Aorta (tissue), 5 donors: ENCODE measurements at places on chromosomes 1 and 21.
A peak's percentile ranks its signal among the peaks of the same experiment; 100 is the strongest.

GRCh38 chr21:38610623-38611251 is 112.5 kb upstream of the ERG start:
- H3K27me3 ChIP-seq, result no peaks in the 10 kb centered on the region
- peak overlapping the region; percentile 69 for H3K27ac ChIP-seq
- no peak for DNase-seq

- DNase-seq, result no peak
- no peaks in the 10 kb centered on the region for H3K27me3 ChIP-seq
- no peaks in the 10 kb centered on the region for H3K4me1 ChIP-seq
- no peak overlapping the region for H3K4me3 ChIP-seq
- no peak overlapping the region for H3K27ac ChIP-seq
Observed at GRCh38 chr1:43460988-43461693, 7.4 kb upstream of the HYI start.

GRCh38 chr1:160144921-160145320 is 6.5 kb upstream of the ATP1A4 start:
- H3K4me3 ChIP-seq, result no peak overlapping the region
- H3K36me3 ChIP-seq, result no peaks in the 10 kb centered on the region
- H3K27me3 ChIP-seq, result no peaks in the 10 kb centered on the region
- peaks cover 1% of the 10 kb centered on the region for H3K4me1 ChIP-seq

DNA sequence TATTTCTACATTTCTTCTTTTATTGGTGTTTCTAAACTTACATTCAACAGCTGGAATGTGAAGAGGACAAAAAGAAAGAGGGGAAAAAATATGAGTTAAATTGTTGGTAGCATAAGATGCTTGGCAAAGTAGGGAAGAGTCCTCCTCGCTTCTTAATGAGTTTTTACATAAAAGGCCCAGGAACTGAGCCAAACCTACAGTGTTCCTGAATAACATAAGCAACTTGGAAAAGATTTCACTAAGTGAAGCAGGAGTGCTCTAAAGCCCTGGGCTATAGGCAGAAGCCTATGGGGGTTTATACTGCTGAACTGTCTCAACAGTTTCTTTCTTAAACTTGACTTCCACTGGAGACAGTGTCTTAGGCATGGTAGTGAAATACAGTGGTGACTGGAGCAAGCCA is 115.0 kb upstream of the USP25 start:
- no peaks in the 10 kb centered on the region for H3K27me3 ChIP-seq
- H3K4me1 ChIP-seq, result no peaks in the 10 kb centered on the region
- H3K36me3 ChIP-seq, result no peaks in the 10 kb centered on the region
- no peak for DNase-seq
